ENCODE measurements at places on chromosomes 11 and 22. TPM values are rescaled to one million over a fixed set of nuclear protein-coding genes. Genes with fewer than 3 reads are reported as not detected.

The ALDH3B1 gene
- total RNA-seq = 2.6 TPM

The SLN gene
- not detected for total RNA-seq

The C11orf86 gene
- not detected for total RNA-seq

The TMEM184B gene
- total RNA-seq = 42.6 TPM

The FCHSD2 gene
- 13.6 TPM for total RNA-seq

The OSBP2 gene
- total RNA-seq = 6.2 TPM

The YPEL1 gene
- 4.9 TPM for total RNA-seq

The CLCF1 gene
- 33.1 TPM for total RNA-seq

The RPS19BP1 gene
- 135 TPM for total RNA-seq

The SLC22A6 gene
- total RNA-seq = not detected

The C11orf87 gene
- not detected for total RNA-seq

DNA sequence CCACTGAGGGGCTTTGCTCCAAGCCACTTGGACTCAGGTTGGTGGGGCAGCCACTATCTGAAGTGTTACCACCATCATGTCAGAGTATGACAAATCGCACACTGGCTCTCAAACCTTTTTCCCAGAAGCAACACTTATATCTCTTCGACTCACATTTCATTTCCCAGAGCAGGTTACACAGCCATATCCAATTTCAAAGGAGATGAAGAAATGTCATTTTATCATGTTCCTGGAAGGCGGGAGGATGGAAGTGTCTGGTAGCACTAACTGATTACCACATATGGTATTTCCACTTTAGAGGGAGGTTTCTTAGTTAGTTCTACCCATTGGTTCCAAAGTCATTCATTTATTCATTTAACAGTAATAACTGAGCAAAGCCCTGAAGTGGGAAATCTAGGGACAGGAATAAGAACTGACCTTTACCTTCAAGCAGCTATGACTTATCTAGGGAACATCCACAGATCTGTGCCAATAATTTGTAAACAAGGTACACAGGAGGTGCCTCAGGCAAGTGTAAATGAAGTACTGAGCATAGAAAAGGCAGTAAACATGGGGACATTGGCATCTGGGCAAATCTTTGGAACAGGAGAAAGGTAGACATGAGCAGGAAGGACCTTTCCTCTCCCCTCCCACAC, 54.9 kb upstream of the LRRC55 start:
- DNase-seq = no peak

GRCh38 chr11:28464252-28464867, 356.2 kb downstream of the METTL15 start:
- DNase-seq = no peak

DNA sequence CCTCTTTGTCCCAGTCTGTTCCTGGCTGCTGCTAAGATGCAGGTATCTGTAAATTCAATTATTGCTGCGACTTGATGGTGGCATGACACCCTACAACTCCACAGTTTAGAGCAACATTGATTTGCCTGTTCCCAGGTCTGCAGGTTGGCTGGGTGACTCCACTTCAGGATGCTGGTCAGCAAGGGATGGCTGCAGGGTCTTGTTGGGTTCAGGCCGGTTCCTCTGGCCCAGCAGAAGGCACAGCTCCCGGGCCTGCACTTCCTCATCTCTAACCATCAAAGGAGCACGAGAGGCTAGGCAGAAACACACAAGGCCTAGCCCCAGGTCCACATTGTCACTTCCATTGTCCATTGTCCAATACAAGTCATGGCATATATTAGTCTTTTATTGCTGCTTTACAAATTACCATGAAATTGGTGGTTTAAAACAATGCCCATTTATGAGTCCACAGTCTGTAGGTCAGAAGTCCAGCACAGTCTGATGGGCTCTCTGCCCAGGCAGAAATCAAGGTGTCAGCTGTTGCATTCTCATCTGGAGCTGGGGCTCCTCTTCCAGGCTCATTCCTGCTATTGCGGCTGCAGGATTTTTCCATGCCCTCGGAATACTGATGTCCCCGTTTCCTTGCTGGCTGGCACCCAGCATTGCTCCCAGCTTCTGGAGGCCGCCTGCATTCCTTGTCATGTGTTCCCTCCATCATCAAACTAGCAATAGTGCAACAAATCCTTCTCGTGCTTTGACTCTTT, 96.6 kb upstream of the LMO1 start:
- no peak for DNase-seq

DNA sequence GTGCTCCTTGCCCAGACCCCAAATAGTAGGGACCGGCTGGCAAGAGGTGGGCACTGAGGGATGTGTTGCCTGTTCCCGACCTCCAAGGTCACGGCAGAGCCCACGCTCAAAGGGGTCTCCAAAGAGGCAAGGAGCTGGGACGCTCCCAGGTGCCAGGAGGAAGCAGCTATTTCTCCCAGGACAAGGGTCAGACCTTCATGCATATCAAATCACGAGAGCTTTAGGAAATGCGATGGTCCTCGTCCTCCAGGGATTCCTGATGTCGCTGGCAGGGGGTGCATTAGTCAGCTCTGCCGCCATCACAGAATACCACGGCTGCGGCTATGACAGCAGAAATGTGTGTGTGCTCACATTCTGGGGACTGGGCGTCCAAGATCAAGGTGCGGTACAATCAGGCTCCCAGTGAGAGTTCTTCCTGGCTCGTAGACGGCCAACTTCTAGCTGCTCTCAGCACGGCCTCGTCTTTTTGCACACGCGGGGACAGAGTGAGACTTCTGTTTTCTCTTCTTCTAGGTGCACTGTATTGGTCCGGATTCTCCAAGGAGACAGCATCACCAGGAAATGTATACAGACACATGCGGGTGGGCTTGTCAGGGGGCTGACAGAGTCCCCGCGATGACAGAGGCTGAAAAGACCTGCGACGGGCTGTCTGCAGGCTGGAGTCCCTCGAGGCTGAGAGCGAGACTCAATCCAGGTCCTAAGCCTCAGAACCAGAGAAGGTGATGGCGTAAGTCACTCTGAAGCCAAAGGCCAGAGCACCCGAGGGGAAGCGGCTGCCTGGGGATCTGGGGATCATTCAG, 81.6 kb downstream of the SHANK2 start:
- no peak for DNase-seq

DNA sequence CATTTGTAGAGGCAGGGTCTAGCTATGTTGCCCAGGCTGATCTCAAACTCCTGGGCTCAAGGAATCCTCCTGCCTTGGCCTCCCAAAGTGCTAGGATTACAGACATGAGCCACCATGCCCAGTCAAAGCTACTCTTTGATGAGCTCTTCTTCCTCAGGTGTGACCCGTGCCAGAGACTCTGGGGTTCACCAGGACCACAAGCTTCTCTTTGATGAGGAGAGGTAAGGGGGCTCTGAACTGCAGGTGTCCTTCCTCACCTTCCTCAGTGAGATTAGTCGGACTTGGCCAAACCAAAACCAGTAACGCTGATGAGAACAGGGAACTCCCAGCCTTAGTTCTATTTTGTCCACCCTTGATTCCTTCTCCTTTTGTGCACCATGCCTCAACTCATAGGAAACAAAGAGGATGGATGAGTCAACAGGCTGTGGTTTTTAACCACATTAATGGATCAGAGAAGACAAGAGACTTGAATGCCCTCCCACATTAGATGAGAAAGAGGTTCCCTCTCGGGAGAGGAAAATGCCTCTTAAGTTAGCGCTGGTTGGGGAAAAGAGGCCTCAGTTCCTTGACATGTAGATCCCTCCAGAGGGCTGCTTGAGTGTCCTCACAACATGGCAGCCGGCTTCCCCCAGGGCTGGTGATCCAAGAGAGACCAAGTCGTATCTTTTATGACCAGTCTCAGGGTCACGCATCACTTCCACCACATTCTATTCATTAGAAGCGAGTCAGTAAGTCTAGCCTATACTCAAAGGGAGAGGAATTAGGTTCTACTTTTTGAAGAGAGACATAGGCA, 25.7 kb upstream of the CTR9 start:
- peak; percentile 76 for DNase-seq

GRCh38 chr11:32571039-32571438, 12.6 kb upstream of the EIF3M start:
- DNase-seq = no peak

DNA sequence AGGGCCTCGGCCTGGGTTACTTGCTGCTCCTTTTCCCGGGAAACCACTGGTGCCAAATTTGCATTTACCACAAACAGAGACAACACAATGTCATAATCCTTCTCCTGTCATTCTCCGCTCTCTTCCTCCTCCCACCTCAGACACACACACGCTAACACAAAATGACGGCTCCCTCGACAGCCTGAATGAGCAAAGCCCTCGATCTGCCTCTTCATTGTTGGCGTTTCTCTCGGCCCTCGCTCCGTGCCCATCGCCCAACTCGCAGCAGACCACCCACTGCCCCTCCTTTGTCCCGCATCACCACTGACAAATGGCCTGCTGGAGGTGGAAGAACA, 12.5 kb upstream of the TCF20 start:
- no peak for DNase-seq

DNA sequence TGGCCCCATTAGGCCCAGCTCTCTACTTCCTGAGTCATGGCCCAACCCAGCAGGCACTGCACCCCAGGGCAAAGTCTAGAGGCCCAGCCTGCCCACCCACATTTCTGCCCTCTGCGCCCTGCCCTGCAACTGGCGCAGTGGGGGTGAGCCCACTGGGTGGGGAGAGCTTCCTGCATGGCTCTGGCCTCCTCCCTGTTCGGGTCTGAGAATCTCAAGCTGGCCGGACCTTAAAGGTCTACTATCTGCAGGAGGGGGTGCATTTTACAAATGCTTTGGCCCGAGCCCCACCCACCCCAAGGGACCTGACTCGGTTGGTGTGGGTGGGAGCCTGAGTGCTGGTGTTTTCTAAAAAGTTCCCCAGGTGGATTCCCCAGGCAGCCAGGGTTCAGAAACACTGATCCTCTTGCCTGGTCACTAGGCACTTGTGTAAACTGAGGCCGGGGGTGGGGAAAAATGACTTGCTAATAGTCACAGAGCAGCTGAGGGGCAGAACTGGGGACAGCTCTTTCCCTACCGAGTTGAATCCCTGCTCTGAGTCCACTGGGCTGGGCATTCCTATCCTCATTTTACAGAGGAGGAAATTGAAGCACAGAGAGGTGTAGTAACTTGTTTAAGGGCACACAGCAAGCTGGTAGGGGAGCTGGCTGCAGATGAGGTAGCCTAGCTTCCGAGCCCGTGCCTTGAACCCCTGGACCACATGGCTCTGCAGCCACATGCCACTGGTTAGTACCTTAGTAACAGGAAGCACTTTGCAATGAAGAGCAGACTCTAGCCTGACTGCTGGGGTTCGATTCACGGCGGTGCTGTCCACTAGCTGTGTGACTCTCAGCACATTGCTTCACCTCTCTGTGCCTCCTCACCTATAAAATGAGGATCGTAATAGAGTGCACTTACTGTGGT, 36.3 kb downstream of the CD82 start:
- no peak for DNase-seq

- DNase-seq = no peak
Observed at GRCh38 chr22:26798462-26799065, 141.2 kb downstream of the MIAT start.

DNA sequence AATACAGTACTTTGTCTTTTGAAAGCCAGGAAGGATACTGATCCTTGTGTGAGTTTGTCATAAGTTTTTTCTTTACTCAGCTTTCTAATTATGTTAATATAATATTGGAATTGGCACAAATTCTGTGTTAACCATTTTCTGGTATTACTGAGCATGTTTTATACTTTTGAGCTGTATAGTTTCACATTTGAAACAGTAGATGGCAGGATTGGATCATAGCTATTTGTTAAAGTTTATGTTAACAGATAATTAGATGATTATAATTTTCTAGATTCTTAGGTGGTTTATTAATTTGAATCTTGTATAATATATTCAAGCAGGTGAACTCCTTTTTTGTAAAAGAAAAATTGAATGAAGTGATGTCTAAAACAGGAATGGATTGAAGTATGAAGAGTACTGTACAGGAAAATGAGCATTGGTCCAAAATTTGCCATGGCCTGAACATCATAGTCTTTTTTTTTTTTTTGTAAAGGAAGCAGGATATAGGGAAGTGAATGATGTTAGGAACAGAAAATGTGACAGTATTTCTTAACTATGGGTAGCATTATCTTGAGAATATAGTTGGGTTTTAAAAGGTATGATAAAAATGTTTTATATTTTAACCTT, 102.0 kb downstream of the CYP2R1 start:
- DNase-seq = no peak

GRCh38 chr22:20036084-20036482, 15.2 kb downstream of the TANGO2 start:
- DNase-seq = no peak

GRCh38 chr11:62678433-62678769, 472 bp downstream of the UBXN1 start:
- DNase-seq = no peak

- DNase-seq = no peak
Observed at GRCh38 chr22:23745791-23746190, 5.1 kb downstream of the ZNF70 start.

DNA sequence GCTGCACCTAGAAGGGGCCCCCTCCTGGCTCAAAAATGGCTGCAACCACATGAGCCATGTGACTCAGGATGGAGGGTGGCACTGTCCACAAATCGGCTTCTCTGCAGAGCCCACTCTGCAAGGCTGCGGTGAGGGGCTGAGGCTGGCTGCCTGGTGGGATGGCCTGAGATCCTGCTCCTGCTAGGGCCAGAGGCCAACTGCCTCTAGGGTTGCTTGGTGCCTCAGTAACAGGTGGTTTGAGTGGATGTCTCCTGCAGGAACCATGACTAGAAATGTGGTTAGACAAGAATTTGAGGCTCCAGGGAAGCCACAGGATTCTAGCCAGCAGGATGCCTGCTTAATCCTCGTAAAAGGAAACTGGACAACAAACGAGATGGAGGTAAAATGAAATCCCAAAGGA, 17.1 kb downstream of the PATZ1 start:
- no peak for DNase-seq

GRCh38 chr22:42707496-42707895, 13.2 kb downstream of the A4GALT start:
- DNase-seq = no peak

- DNase-seq = peak; percentile 26
Observed at GRCh38 chr22:43883012-43883661, 8.7 kb downstream of the PNPLA5 start.

GRCh38 chr11:2212411-2213251, 41.0 kb upstream of the TH start:
- no peak for DNase-seq

- DNase-seq = no peak
Observed at GRCh38 chr22:26981541-26981940, 324.2 kb downstream of the MIAT start.

- no peak for DNase-seq
Observed at GRCh38 chr11:5250543-5251204, 1.0 kb upstream of the HBG1 start.

- DNase-seq = no peak
Observed at GRCh38 chr11:42407341-42407740, 904.5 kb upstream of the API5 start.

GRCh38 chr22:33882991-33883390, 37.3 kb downstream of the LARGE1 start:
- no peak for DNase-seq

GRCh38 chr11:46729110-46730027, 10.4 kb downstream of the F2 start:
- DNase-seq = no peak

- no peak for DNase-seq
Observed at GRCh38 chr11:46672381-46672839, 28.0 kb downstream of the ARHGAP1 start.
